ENCODE measurements at places on chromosomes 13 and 19.
A peak's percentile ranks its signal among the peaks of the same experiment; 100 is the strongest.

- no peak for DNase-seq
Measured at GRCh38 chr19:28386470-28386869, 826.5 kb downstream of the UQCRFS1 start.

DNA sequence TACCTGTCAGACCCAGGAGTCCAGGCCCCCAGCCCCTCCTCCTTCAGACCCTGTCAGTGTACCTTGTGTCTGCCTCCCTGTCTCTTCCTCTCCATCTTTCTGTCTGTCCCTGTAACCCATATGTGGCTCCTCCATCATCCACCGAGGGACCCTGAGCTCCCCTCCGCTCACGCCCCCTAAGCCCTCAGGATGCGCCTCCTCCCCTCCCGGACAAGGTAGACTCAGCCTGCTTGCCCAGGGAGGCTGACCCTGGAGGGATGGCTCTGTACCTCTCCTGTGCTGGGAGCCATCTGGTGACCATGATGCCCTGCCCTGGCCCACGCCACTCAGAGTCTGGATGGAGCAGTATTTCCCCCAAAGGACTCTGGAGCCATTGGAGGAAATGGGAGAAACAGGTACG lies 1.0 kb upstream of the CAPN12 start:
- DNase-seq = no peak

DNA sequence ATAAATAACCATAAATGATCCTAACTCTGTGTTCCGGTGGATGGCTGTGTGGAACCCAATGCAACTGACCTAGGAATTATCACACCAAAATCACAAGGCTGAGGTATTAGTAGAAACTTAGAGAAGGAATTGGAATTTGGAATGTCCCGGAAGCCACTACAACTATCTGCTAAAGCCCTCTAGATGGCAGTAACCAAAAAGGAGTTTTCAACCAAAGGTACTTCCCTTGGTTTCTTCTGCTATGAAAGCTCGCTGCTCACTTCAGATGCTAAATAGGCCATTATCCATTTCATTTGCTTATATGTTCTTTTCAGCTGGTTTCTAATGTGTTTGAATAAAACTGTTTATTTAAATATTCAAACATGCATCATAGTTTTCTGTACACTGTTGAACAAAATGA lies 1589.1 kb upstream of the SPRY2 start:
- DNase-seq = peak; percentile 19

GRCh38 chr13:91214031-91214430 lies 133.5 kb upstream of the MIR17HG start:
- no peak for DNase-seq

GRCh38 chr13:31896427-31896826 lies 135.1 kb upstream of the FRY start:
- peak; percentile 33 for DNase-seq

GRCh38 chr13:73440296-73440895 lies 381.6 kb downstream of the KLF5 start:
- DNase-seq = no peak

DNA sequence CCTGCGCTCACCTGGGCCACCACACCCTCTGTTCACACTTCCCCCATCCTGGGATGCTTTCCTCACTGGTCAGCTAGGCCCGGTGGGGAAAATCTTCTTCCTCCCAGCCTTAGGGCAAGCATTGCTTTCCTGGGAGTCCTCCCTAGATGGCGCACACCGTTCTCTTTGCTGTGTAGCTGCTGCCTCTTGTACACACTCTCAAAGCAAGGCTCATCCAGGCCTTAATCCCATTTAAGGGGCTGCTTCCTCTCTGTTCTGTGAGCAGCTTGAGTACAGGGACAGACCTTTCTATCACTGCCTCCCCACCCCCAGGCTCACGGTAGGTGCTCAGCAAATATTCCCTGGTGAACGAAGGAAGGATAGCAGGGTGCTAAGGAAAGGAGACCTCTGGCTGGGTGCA lies 11.1 kb downstream of the SLC7A10 start:
- peak; percentile 22 for DNase-seq

- DNase-seq = no peak
Measured at GRCh38 chr19:14120497-14120780, 2.9 kb upstream of the PRKACA start.

DNA sequence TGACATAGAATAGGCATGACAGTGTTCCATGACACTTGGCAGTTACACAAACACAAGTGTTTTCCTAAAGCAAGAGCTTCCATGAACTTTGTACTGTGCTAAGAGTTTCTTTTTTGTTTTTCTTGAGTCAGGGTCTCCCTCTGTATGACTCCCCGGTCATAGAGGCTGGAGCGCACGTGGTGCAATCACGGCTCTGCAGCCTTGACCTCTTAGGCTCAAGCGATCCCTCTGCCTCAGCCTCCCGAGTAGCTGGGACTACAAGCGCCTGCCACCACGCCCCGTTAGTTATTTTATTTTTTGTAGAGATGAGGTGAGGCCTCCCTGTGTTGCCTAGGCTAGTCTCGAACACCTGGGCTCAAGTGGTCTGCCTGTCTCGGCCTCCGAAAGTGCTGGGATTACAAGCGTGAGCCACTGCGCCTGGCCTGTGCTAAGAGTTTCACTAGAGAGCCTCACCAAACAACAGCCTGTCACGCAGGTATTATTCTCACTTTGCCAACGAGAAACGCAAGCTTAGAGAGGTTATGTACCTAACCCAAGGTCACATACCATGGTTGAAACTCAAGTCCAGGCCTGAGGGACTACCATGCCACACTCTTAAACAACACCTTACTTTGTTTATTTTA lies 355.9 kb downstream of the KLF12 start:
- DNase-seq = no peak

DNA sequence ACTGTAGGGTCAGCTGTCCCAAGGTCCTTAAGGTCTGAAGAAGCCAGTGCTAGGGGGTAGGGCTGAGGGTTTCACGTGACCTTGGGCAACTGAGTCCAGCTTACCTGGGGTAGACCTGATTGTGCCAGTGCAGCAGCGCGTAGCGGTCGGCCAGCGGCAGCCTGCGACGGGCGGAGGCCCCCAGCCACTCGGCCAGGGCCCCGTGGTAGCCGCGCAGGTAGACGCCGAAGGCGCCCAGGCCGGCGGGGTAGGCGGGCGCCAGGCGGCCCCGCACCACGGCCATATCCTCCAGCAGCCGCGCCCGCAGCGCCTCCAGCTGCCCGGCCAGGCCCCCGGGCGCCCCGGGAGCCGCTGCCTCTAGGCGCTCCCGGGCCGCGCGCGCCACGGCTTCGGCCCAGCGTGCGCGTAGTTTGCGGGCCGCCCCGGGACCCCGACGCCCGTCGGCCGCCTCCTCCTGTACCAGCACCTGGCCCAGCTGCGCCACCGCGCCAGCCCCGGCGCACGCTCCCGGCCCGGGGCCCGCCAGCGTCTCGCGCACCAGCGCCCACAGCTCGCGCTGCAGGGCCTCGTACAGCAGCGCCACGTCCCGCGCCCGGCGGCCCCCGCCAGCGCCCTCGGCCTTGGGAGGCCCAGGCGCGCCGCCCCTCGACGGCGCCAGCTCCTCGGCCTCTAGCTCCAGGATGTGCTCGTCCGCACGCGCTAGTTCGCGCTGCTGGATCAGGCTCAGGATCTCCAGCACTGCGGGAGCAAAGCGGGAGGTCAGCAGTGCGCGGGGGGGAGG lies 10.9 kb downstream of the EXOC3L2 start:
- DNase-seq = no peak

- DNase-seq = no peak
Measured at GRCh38 chr19:46551164-46551563, 50.0 kb upstream of the CALM3 start.

- peak; percentile 29 for DNase-seq
Measured at GRCh38 chr19:34336781-34337271, 28.2 kb upstream of the GPI start.

DNA sequence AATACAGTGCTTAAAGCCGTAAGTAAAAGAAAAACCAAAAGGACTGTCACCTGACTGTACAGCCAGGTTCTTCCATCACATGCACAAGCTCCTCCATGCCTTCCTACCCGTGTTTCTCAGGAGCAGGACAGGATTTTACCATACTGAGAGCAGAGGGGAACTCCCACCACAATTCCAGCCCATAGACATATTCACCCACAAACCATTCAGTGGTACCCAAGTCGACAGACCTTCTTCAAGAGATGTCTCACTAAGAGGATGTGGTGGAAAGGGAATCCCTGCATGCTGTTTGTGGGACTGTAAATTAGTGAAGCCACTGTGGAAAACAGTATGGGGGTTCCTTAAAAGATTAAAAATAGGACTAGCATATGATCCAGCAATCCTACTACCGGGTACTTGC lies 66.9 kb upstream of the DOCK9 start:
- no peak for DNase-seq

DNA sequence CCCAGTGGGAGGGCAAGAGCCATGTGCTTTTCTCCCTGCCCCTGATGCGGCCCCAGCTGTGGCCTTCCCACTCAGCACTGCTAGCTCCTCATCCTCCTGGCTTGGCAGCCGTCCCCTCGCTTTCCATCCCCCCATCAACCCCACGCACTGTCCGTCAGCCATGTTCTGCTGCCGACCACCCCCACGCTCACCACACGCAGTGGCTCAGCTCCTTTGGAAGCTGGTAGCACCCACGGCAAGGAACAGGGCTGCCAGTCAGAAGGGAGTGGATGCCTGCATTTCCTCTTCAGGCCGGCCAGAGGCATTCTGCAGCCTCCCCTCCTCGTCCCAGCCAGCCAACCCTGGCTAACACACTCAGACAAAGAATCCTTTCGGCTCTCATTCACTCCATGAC lies 6.3 kb downstream of the CALM3 start:
- DNase-seq = no peak

GRCh38 chr13:24004142-24004899 lies 107.0 kb upstream of the C1QTNF9B start:
- no peak for DNase-seq

DNA sequence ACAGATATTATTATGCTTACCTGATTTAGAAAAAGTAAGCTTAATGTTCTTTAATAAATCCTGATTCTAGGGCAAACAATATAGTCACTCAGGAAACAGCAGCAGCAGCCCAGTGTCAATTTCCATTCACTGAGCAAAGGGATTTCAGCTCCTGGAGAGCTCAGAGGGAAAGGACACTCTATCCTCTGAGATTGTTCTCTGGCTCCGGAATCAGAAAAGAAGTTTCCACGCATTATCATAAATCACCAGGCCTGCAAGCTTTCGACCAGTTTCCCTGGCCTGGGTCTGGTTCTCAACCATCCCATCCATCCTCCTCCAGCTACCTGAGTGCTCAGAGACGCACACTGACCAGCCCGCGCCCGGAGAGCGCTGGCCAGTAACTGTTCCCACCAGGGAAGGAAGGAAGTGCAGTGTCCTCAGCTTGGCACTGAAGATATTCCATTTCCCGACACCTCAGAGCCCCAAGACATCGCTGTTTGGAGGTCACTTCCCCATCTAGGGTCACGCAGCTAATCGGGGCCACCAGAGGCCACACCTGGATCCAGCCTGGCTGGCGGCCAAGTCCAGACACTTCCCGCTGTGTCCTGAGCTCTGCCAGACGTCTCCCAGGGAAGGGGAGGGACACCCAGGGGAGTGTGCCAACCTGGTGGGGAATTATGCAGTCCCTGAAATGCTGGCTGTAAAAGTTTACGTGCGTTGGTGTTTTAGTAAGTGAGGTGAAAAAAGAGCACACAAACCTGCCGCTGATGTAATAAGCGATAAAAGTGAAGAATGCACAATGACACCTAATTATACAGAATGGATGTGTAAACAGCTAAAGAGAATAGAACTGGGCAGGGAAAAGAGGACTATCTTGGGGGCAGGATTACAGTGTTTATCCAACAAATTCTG lies 29.1 kb downstream of the EPS15L1 start:
- DNase-seq = no peak

DNA sequence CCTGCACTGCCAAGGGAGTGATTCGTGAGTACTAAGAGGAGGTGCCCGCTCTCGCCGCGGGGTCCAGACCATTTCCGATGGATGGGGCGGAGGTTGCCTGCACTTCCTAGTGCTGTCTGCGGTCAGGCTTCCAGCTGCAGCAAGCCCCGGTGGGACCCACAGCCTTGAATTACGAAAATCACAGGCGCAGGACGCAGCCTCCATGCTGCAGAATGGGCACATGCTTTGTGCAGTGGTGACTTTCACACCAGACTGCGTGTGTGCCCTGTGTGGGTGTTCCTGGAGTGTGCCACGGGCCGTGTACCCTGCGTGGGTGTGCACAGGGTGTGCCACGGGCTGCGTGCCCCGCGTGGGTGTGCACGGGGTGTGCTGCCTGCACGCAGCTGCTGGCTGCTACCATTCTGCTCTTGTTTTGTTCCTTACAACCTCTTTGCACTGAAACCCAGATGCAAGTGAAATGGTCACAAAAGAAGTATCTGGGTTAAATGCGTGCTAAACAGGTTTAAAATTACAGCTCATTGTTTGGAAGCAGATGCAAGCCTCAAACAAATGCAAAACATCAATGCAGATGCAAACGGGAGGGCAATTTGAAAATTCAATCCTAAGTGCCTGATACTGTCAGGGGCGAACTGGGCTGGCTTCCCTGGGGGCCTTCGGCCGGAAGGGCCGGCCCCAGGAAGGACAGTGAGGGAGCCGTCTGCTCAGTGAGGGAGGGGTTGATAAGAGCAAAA lies 221.2 kb upstream of the SOX1 start:
- DNase-seq = no peak

GRCh38 chr19:14502334-14503092 lies 6.6 kb upstream of the GIPC1 start:
- DNase-seq = peak; percentile 22

DNA sequence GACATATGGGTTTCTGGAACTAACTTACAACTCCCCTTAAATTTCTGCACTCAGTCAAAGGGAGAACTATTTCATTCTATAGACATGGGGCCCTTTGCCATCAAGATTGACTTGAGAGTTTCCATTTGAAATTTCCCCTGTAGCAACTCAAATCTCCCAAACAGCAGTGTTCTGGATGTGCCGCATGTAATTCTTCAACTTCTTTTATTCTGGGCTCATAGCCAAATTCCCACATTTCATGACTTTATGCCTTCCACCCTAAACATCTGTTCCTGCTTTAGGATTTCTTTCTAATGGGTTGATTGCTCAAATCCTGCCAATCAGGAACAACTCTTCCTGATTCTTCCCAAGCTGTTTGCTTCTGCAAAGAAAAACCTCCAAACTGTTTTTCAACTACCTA lies 336.0 kb downstream of the TBC1D4 start:
- DNase-seq = no peak
